ENCODE measurements at places on chromosomes 1 and 21.

- DNase-seq: no peak
These were observed 34.3 kb upstream of the CACYBP start for GRCh38 chr1:174965362-174966007.

GRCh38 chr1:1835546-1835945 lies 55.3 kb downstream of the GNB1 start:
- DNase-seq: no peak

DNA sequence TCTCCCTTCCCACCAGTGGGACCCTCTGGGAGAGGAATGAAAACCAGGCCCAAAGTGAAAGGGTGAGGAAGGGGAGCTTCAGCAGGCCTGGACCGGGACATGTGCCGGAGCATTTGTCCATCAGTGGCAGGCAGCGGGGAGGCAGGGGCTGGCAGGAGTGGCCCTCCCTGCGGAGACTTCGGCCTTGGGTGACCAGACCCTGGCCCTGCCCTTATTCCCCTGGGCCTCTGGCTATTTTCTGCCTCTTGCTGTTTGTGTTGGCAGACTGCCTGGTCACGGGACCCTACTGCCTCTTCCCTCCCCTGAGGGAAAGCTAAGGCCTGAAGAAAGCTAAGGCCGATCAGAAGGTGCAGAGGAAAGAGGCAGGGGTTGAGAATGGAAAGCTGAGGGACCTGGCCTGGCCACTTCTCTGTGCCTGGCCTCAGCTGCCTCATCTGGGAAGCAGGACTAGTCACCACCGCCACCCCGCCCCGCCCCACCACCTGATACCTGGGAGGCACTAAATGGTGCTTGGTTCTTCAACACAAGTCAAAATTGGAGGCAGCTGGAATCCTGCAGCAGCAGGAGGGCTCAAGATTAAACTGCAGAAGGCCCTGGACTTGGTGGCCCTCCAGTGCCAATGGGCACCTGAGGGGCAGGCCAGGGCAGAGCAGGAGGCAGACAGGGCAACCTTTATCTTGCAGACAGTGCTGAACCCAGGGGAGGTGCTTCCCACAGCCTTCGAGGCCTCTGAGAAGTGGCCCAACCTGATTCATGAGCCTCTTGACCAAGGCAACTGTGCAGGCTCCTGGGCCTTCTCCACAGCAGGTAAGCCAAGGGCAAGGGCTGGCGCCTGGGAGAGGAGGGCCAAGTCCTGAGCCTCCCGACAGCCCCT lies 7.9 kb downstream of the TINAGL1 start:
- DNase-seq: no peak

GRCh38 chr1:178168536-178168935 lies 74.6 kb downstream of the RASAL2 start:
- no peak for DNase-seq

DNA sequence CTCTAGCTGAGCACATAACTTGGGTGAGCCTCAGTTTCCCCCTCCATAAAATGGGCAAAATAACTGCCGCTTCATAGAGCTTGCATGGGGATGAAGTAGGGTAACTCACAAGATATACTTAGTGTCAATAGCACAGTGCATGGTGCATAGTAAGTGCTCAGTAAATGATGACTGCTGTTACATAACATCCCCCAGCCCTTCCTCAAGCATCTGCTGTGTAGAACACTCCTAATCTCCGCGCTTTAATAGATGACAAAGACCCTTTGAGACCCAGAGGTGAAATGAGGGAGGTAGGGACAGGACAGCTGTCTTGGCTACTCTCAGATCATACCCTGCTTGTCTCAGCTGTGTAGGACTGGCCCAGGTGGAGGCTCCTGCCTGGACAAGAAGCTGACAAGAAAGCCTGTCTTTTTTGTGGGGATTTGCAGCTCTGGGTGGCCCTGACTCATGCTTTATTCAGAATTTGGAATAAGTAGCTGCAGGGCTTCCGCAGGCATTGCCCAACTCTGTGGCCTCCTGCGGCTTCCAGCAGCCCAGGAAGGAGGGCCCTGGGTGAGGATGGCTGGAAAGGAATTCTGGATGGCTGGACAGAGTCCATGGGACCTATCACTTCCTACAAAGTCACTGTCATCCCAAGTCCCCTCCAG lies 20.7 kb upstream of the PADI4 start:
- no peak for DNase-seq

DNA sequence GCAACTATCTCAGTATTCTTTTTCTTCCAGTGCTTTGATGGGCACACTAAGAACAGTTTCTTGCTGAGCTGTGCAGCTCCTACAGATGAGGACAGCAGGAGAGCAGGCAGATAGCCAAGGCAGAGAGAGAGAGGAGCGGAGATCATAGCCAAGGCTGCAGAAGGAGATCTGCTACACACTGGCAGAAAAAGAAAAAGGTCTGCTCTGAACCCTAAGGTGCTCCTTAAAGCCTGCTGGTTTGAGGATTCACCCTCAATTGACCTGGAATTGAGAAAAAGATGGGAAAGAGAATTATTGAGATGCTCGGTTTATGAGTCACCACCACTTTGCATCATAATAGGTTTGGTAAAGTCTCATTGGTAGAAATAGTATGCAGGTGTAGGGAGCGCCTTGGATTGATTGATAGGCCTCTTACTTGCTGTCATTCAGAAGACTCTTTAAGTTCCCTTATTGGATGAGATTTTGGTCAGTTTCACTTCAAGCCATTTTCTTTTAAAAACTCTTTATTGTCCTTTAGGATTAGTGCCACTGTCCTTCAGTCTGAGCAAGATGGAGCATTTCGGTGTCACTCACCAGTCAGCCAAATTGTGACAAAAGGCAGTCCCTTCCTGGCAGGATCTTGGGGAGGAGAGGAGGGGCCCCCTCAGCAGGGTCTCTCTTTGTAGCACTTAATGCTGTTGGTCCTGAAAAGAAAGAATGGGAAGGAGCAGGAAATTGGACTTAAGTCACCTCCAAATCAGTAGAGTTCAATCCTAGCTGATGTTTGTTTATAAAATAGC lies 685.0 kb downstream of the ADGRL2 start:
- no peak for DNase-seq

Data from WERI-Rb-1 (cell line).